ENCODE measurements at places on chromosomes 6 and 20.
A peak's percentile ranks its signal among the peaks of the same experiment; 100 is the strongest.

DNA sequence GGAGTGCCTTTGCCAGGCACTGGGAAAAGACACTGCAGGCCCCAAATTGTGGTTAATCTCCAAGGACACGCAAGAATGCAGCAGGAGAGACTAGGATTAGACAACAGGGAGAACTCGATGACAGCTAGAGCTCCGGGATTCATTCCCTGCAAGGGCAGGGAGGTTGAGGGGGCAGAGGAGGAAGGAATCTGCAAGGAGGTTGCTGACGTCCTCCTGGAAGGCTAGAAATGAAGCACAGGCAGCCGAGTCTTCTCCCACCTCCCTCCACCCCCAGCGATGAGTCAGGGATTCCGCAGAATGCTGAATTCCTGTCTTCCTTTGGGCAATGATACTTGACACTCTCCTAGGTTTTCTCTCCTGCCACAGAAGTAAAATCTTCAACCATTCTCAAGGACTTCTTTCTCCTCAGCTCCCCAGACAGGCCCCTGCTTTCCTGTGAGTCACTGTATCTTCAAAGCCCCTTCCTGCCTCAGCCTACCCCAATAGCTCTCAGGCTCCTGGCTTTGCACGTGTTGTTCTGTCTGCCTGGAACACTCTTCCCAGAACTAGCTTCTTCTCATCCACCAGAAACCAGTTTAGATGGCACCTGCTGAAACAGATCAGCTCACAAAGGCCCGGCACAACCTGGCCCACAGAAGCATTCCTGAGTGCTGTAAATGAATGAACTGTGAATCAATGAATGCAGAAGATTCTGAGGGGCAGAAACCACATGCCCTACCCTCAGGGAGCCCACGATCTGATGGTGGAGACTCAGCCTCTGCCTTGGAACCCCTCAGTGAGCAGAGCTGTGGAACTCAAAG, 85.6 kb downstream of the MRPL14 start:
- DNase-seq: no peak

DNA sequence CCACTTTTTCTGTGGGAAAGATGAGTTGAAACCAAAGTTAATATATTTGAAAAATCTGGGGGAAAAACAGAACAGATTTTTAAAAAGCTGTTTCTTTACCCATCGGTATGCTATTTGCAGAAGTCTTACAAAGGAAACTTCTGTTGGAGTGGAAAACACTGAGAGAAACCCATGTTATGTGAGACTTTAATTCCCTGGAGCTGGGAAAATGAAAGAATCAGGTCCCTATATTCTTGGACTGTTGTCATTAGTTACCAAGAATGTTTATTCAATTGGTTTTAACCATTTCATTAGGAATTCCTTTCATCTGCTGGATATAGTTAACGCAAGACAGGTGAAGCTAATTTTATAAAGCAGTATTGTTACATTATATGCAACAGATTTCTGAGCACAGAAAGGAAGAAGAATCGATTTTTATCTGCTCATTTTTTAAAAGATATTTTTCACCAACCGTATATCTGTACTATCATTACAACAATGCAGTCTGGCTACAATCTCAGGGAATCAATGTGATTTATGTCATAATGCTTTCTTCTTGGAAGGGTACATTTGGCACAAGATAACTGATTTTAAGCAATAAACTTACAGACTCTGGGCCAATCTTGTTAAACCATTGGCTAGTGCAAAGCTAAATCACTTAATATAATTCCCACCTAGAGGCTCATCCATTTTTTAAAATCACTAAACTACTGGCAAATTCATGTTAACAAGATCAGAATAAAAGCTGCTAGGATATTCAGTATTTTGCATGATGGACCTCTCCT, 170.0 kb downstream of the MOXD1 start:
- no peak for DNase-seq

DNA sequence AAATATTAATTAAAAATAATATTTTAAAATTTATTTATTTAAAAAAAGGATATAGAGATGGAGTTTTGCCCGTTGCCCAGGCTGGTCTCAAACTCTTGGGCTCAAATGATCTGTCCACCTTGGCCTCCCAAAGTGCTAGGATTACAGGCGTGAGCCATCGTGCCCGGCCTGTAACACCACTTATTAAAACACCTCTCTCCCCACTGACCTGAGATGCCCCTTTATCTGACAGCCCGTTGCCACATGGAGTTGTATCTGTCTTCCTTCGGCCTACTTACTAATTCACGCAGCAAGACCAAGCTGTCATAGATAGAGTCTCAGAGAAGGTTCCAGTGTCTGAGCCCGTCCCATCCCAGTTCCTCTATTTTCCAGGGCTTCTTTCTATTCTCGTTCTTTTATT, 30.7 kb downstream of the KIF25 start:
- no peak for DNase-seq

DNA sequence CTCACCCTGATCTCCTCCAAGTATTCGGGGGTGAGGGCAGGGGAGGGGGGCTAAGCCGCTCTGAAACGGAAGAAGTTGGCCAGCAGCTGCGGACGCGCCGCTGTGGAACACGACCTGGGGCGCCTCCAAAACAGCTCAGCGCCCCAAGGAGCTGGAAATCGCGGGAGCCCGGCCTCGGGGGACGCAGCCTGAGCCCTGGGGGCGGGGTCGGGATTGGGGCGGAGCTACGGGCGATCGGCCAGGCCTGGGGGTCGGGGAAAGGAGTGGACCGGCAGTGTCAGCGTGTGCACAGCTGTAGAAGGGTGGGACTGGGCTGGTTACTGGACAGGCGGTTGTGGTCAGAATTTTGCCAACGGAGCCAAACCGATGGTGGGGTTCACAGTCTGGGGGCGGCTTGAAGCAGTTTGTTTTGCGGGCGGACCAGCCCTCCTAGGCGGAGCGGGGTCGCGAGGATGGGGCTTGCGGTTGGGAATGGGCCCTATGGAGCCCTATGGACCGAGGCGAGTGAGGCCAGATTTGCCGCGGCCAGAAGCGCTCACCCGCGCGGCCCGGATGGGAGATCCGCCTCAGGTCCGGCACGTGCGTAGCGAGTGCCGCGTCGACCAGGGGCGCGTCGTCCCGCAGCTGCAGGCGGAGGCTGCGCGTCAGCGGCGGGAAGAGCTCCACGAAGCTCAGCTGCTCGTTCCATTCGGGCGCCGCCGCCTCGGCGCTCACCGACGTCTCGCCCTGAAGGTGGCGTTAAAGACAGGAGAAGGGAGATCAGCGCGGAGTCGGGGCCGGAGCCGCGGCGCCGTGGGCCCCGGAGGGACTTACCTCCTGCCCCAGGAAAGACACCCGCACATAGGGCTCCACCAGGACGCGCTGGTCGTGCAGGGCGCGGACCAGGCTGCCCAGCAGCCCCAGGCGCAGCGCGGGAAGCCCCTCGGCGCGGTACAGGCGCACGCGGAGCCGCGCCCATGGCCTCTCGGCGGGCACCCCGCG, 14.3 kb upstream of the SPAG4 start:
- DNase-seq: peak; percentile 87

DNA sequence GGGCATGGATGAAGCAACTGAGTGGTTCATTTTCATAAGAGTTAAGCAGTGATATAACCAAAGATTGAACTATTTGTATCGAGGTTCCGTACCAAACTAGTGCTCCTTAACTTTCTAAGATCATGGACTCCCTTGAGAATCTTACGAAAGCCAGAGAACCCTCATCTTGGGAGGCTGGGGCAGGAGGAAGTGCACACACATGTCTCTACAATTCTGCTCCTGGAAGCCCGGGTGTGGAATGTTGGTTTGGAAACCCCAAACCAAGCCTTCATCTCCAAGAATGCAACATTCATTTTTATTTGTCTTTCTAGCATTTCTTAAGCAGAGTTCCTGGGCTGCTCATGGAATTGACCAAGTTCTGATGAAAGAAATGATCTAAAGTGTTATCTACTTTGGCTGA, 250.5 kb upstream of the PRND start:
- no peak for DNase-seq

- no peak for DNase-seq
Measured at GRCh38 chr6:107304421-107305025, 154.8 kb downstream of the PDSS2 start.

- DNase-seq: no peak
Measured at GRCh38 chr6:37174515-37175331, 4.8 kb downstream of the PIM1 start.

DNA sequence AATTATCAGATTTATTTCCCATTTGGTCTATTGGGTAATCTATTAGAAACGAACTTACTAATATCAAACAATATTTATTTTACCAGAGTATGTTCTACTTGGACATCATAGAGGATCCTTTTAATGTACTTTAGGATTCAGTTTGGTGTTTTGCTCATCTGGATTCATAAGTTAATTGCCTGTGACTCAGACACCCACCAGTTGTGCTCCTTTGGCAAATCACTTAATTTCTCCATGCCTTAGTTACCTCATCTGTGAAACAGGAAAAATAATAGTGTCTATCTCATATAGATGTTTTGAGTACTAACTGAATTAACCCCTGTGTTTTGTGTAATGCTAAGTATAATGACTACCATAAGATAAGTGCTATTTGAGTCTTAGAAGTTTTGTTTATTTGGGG, 292.1 kb downstream of the LAMA2 start:
- DNase-seq: no peak

Measured in activated CD8-positive, alpha-beta memory T cell treated with anti-CD3 and anti-CD28 coated beads for 24 hours (primary cell).